ENCODE measurements at places on chromosomes 7 and 10.

- no peak for DNase-seq
Measured at GRCh38 chr7:90966346-90966745, 297.9 kb upstream of the FZD1 start.

GRCh38 chr10:5620223-5620721 lies 46.1 kb downstream of the ASB13 start:
- DNase-seq, result no peak

- DNase-seq, result no peak
Measured at GRCh38 chr7:16416289-16417282, 4.8 kb downstream of the CRPPA start.

GRCh38 chr7:80459776-80460510 lies 51.9 kb downstream of the GNAT3 start:
- DNase-seq, result no peak

- DNase-seq, result no peak
Measured at GRCh38 chr7:37208528-37208927, 240.1 kb downstream of the ELMO1 start.

GRCh38 chr10:95542330-95542729 lies 18.8 kb downstream of the SORBS1 start:
- no peak for DNase-seq

DNA sequence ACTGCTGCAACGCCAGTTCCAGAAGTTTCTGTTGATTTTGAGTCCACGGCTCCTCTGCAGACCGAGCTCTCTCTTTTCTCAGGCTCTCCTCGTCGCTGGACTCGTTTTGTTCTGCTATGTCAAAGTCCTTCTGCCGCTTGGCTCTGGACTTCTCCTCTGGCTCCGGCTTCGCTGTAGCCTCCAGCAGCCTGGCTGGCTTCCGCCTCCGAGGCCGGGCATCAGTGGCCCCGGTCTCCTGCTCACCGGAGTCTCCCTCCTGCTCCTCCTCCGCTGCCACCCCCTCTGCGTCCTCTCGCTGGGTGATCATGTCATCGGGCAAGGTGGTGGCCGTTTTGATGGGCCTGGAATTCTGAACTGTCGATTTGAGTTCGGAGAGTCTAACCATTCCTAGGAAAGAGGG lies 225.2 kb downstream of the MLLT10 start:
- DNase-seq, result no peak

- DNase-seq, result no peak
Measured at GRCh38 chr7:48102530-48102929, 13.5 kb downstream of the UPP1 start.

GRCh38 chr7:252981-253380 lies 37.0 kb upstream of the FOXL3 start:
- no peak for DNase-seq

DNA sequence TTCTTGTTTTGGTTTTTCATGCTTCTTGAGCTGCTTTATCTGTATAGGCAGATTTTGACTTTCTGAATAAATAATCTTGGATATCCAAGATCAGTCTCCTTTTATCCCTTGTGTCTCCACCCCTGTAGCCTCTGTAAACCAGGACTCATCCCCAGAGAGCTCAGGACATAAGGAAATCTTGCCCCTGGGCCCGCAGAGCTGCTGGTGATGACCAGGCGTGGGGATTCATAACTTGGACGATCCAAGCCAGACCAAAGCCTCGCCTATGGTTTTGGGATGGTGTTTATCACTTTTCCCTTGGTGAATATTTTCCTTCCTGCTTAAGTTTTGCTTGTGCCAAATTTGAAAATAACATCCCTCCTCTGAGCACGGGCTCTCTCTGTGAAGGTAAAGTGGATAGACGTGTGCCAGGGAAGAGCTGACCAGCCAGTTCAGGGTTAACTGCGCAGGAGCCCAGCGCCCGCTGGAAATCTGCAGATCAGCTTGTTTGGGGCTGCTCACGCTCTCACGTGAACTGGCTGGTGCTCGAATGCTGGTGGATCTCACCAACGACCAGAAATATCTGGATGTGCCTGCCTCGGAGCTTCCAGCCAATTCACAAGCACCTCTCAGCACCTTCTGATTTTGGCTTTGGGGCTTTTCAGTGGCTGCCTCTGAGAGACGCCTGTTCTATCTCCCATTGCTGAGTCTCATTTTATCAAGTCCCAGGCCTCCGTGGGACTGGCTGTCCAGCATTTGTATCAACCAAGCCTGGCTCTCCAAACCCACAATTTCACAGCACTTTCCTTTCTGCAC lies 132.1 kb upstream of the BTBD16 start:
- DNase-seq, result no peak

Data from HTR-8/SVneo (cell line).